Fibroblast of upper back skin (primary cell): ENCODE measurements at places on chromosomes 13 and 19.

- DNase-seq = no peak
Measured at GRCh38 chr19:50829801-50830200, 3.6 kb downstream of the KLK15 start.

- DNase-seq = peak; percentile 79
Measured at GRCh38 chr13:108915634-108916512, 286.5 kb downstream of the MYO16 start.

GRCh38 chr13:40217675-40218074 is 448.8 kb downstream of the FOXO1 start:
- no peak for DNase-seq

DNA sequence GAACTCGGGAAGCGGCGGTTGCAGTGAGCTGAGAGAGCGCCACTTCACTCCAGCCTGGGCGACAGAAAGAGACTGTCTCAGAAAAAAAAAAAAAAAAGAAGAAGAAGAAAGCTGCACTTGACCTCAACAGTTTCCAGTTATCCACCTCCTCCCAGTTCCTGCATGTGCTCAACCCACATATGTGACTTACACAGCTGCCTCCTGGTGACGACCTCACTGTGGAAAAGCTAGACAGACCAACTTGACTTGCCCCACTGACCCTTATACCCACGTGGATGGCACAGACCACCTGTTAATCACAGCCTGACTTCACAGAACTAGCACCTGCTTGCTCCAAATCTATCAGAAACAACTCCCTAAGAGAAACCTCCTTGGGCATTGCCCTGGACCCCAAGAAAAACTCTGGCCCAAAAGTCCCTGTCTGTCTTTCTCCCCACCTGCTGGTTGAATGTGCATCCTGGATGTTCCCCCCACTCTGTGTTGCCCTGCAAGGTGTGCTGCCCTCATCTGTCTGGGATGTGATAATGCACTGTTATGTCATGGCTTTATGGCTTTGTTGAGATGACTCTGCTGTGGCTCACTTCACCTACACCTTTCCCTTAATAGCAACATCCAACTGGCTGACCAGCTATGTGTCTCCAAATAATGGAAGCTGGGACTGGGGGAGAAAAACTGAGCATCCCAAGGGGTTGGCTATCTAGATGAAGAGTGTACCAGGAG is 2.8 kb downstream of the ZNF20 start:
- DNase-seq = no peak

DNA sequence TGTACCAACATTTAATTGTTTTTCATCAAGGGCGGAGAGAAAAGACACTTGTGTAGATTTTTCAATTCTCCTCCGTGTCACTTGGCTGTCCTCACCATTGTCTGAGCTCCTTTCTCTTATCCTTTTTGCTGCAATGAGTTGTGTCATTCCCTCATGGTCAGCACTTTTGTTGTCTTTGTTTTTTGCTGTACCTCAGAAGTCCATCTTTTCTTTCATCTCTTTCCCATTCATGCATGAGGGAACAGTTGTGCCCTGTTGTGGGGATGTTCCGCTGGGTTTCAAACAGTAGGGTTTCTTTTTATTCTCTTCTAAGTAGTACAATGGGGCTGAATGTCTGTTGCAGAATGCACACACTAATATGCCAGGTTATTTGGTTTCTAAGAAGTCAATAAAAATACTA is 222.6 kb downstream of the TM9SF2 start:
- no peak for DNase-seq

- DNase-seq = peak; percentile 73
Measured at GRCh38 chr19:5048091-5048726, 79.3 kb downstream of the KDM4B start.

DNA sequence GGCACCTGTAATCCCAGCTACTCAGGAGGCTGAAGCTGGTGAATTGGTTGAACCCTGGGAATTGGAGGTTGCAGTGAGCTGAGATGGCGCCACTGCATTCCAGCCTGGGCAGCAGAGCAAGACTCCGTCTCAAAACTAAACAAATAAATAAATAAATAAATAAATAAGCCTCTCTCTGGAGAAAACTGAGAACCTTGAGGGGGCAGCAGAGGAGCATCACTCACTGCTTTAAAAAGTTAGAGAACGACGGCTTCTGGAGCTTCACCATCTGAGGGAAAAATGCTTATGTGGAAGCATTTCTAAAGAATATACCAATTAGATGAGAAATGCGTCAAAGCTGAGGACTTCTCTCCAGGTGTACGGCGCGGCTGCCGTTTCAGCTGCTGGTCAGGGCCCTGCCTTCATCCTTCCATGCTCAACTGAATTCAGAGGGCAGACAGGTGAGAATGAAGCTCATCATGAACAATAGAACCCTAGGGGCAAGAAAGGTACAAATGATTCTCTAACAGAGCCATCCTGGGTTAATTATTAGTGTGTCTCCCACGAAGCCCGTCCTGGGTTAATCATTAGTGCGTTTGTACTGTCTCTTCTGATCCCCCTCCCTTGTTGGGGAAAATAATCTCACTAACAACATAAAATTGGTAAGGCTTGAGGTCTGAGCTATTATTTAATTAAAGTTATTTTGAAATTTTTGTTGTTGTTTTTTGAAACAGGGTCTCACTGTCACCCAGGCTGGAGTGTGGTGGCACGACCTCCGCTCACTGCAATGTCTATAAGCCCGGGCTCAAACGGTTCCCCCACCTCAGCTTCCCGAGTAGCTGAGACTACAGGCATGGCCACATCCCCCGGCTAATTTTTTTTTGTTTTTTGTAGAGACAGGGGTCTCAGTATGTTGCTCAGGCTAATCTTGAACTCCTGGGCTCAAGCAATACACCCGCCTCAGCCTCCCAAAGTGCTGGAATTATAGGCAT is 80.1 kb downstream of the IPO5 start:
- DNase-seq = peak; percentile 72

DNA sequence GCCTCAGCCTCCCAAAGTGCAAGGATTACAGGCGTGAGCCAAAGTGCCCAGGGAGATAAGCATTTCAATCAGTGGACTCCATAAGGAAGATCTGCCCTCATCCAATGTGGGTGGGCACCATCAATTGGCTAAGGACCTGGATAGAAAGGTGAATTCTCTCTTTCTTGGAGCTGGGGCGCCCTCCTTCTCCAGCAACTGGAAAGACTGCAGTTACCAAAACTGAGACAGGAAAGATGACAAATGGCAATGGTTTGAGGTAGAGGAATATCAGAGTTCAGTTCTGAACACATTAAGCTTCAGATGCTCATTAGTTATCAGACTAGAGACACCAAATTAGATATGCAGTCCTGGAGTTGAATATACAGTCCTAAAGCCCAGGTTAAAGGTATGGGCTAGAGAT is 10.5 kb upstream of the ELF1 start:
- no peak for DNase-seq

GRCh38 chr19:37718304-37718703 is 1.3 kb downstream of the ZNF607 start:
- no peak for DNase-seq

DNA sequence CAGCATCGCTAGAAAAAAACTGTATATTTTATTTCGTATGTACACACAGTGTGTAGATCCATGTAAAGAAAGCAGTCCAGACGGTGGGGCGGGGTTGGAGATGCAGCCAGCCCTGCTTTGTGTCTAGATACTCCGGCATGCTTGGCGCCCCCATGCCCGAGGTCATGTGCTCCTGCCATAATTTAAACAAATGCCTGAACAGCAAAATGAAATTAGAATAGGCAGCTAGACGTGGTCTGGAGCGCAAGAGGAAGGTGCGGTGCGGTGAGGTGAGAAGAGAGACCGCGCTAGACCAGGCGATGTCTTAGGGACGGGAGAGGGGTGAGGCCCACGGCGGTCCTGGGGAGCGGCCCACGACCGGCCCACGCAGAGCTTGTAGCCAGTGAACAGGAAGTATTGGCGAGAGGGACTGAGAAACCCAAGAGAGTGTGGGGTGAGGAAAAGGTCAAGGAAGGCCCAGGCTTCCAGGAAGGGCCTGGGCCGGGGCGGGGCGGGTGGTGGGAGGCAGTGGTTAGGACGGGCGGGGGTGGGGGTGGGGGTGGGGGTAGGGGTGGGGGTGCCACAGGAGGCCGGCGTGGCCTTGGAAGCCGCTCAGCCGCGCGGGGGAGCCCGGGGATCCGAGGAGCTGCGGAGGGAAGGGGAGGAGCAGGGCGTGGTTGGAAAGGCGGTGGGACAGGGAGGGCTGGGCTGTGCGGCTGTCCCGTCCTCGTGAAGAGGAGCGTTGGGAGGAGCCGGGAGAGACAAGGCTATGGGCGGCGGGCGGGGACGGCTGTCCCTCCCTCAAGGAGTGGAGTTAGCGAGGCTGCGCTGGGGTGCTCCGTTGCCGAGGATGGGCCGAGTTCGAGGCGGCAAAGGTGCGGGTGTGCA is 254.7 kb upstream of the SGCG start:
- DNase-seq = peak; percentile 49

DNA sequence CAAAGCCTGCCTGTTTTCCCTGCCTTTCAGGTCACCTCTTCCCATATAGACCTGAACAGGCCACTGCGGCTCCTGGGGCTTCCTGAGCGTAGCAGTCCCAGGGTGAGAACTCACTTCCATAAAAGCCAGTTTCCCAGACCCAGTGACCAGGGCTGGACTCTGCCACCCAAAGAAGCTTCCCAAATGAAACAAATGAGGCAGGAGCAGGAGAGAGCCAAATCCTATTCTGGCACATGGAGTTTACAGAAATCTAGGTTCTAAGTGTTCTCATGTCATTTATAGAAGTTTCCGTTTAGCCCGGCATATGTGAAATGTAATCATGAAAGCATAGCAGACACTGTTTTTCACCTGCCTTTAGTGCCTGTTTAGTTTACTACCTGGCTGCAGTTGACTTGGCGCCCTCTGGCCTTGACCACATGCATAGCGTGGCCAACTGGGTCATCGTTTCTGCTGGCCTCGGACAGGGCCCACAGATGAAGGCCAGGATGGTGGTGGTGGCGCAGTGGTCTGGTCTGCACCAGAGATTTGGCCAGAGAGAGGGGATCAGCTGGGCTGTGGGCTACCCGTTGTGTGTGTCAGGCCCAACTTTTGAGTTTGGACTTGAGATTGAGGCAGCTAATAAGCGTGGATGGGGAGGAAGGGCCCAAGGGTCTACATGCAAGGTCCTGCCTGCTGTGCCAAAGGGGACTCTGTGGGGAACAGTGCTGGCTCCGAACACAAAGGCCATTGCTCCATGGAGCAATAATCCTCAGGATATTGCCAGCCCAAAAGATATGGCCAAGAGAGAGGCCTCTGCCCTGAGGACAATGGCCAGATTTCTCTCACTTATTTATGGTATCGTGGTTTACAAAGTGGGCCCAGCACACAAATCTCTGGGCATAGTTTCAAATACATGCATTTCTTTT is 43.3 kb downstream of the NFIX start:
- no peak for DNase-seq

DNA sequence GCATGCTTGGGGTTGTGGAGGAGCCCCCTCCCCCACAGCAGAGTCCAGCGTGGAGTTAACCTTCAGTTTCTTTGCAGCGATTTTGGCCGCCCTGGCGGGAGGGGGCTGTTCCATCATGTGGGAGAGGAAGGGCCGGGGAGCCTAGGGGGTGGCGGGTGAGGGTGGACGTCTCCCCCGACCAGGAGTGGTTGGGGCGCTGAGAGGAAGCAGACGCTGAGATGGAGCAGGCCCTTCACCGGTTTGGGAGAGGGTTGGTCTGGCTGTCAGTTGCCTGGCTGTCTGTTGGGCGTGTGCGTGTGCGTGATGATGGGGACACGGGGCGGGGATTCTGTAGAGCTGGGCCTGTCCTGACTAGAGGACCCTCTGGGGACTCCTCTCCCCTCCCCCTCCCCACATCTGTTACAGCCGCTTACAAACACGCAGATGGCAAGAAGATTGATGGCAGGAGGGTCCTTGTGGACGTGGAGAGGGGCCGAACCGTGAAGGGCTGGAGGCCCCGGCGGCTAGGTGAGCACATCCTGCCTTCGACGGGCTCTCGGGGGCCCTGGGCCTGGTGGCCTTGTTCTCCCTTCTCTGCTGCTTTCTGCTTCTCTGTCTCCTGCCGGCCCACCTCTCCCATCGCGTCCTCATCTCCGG is 9.8 kb upstream of the LIN7B start:
- DNase-seq = no peak

DNA sequence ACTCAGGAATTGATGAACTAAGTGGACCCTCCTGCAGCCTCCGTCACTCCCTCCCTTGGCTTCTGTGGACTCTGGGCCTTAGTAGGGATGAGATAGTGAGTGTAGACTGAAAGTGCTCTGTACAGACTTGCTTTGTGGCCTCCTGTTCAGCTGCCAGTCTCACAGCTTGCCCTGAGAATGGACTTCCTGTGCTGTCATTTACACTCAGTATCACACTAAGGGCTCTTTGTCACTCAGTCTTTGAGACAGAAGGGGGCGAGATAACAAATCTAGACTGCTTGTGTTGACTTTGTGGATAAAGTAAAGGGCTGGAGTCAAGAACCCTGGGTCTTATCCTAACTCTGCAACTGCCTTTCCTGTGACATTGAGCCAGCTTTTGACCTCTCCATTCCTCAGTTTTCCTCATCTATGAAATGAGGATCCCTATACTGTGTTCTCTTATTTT is 21.0 kb upstream of the SPRY2 start:
- DNase-seq = no peak
